ENCODE measurements at places on chromosomes 16 and 17. TPM values are rescaled to one million over a fixed set of nuclear protein-coding genes. Genes with fewer than 3 reads are reported as not detected.

SDR42E2 gene
- not detected for total RNA-seq

GRCh38 chr17:28501421-28502284 lies 4.5 kb upstream of the FOXN1 start:
- no peaks in the 10 kb centered on the region for H3K27me3 ChIP-seq
- H3K4me3 ChIP-seq, result no peak overlapping the region
- H3K27ac ChIP-seq, result no peak overlapping the region
- no peaks in the 10 kb centered on the region for H3K36me3 ChIP-seq

DNA sequence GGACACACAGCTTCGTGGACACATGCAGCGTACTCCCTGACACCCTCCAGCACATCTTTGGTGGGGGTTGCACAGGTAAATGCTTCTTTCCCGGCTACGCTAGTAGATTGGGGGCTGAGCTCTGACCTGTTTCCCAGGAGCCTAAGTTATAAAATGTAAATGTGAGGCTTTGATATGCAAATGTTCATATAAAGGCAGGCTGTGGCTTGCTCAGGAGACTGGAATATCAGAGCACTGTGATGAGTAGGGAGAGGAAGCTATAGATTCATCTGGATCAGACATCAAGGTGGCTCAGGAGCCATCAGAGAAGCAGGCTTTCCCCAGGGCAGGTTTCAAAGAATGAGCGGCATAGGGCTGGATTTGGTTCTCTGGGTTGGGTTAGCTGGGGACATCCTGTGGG lies 3.4 kb upstream of the ETV4 start:
- no peak for DNase-seq
- H3K36me3 ChIP-seq, result no peaks in the 10 kb centered on the region
- H3K27ac ChIP-seq, result no peak overlapping the region
- peaks cover 18% of the 10 kb centered on the region for H3K4me1 ChIP-seq

UBE2G1 gene
- 52.4 TPM for total RNA-seq

DNA sequence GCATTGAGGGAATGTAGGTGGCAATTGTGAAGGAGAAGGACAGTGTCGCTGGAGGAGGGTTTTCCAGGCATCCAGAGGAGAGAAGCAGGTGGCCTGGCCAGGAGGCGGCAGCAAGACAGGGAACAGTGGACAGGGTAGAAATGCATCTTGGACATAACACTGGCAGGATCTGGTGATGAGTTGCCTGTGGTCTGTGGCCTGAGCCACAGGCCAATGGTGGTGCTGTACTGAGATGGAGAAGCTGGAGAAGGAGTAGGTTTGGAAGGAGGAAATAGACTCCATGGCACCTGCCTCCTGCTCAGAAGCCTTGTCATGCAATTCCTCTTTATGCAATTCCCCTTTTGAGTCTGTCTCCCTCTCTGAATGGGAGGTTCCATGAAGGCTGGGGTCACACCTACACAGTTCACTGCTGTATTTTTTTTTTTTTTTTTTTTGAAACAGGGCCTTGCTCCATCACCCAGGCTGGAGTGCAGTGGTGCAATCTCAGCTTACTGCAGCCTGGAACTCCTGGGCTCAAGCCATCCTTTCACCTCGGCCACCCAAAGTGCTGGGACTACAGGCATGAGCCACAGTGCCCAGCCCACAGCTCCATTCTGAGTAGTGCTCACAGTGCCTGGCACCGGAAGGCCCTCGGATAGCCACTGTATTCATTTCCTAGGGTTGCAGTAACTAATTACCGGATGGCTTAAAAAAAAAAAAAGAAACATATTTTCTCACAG lies 13.5 kb upstream of the CACNG4 start:
- no peak overlapping the region for H3K4me3 ChIP-seq
- H3K36me3 ChIP-seq, result no peaks in the 10 kb centered on the region
- peaks cover 17% of the 10 kb centered on the region for H3K4me1 ChIP-seq
- H3K27me3 ChIP-seq, result no peaks in the 10 kb centered on the region
- peak overlapping the region; percentile 77 for H3K27ac ChIP-seq

DNA sequence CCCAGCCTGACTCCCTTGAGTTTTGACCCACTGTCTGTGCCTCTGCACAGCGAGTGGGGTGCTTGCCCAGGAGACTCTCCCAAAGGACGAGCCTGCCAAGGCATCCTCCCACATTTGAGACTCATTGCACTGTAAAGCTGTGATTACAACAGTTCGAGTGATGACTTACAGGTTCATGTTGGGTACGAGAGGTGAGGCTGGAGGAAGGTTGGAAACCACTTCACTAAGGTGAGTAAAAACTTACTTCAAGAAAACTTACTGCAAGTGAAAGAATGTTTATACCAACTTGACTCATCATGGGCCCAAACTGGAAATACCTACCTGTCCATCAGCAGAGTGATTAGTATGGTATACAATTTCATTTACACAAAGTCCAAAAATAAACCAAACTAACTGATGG lies 360.1 kb upstream of the CDH11 start:
- no peaks in the 10 kb centered on the region for H3K4me1 ChIP-seq
- H3K27ac ChIP-seq, result no peak overlapping the region
- no peak overlapping the region for H3K4me3 ChIP-seq
- H3K27me3 ChIP-seq, result no peaks in the 10 kb centered on the region

PRSS33 gene
- total RNA-seq, result not detected

ENPP7 gene
- not detected for total RNA-seq

CCL3 gene
- total RNA-seq, result not detected

MT3 gene
- total RNA-seq, result not detected

TBC1D3H gene
- not detected for total RNA-seq

DNA sequence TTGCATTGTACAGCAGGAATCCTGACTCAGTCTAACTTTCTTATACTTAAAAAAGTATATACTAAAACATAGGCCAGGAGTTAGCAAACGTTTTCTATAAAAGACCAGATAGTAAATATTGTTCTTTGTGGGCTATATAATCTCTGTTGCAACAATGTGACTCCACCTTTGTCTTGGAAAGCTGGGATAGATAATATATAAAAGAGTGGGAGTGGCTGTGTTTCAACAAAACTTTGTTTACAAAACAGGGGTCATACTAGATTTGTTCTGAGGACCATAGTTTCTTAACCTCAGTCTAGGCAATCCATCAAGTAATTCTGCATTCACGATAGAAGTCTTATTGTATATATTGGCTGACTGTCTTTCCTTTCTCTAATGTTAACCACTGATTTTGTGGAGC lies 9.0 kb upstream of the TBC1D3B start:
- no peak for DNase-seq
- H3K4me3 ChIP-seq, result no peak overlapping the region
- peaks cover 13% of the 10 kb centered on the region for H3K4me1 ChIP-seq

CD7 gene
- 3.0 TPM for total RNA-seq

NPIPA3 gene
- 1.2 TPM for total RNA-seq

MAP3K14 gene
- 4.1 TPM for total RNA-seq

- no peaks in the 10 kb centered on the region for H3K36me3 ChIP-seq
- peak overlapping the region; percentile 98 for H3K27ac ChIP-seq
- DNase-seq, result no peak
- H3K4me1 ChIP-seq, result peaks cover 59% of the 10 kb centered on the region
These were observed 1.5 kb downstream of the SP2 start for GRCh38 chr17:47897561-47897960.

DNA sequence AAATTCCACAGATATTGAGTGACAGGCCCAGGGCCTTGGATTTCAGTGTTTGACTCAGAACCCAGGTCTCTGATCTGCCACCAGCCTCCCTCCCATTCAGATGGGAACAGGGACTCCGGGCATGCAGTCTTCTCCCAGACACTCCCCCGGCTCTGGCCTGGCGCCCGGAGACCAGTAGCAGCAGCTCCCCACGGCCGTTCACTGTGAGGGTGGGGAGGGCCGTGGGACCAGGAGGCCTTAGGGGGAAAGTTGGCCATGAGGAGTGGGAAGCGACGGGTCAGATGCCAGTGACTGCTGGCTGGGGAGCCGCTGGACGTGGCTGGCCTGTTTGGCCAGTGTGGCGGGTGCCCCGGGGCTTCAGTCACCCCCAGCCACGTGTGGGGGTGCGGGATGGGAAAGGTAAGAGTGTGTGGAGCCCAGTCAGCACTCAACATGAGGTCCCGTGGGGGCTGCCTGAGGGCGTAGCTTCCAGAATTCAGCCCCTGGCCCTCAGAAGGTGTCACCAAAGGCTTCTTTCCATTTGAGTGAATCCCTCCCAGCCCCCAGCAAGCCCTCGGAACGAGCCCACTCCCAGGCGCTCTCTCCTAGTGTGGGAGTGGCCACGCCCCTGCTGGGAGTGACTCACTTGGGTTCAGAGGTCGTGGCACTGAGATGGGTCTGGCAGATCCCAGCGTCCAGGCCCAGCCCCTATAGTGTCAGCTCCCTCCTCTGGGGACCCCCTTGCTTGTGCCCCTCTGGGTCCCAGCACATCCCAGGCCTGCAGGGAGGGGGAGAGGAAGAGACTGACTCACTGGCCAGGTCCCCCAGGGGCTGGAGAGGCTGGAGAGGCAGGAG lies 309.4 kb downstream of the SEC14L1 start:
- H3K27me3 ChIP-seq, result no peaks in the 10 kb centered on the region
- no peak overlapping the region for H3K27ac ChIP-seq
- H3K4me3 ChIP-seq, result no peak overlapping the region
- peak; percentile 72 for DNase-seq

DNA sequence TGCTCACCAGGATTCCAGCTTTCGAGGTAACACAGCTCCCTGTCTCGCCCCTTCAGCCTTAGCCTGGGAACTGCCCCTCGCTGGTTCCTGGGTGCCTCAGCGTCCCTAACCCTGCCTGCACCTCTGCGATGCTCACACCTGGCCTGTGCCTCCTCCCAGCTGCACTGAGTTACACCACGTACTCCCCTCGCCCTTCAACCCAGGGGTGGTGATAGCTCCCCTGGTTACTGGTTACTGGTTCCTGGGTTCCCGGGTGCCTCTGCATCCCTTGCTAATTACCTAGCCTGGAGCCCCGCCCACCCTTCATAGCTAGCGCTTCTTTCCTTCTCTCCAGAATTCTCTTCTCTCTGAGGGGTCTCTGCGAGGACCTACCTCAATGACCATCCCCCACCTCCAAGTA lies 65.3 kb upstream of the PLCG2 start:
- H3K4me3 ChIP-seq, result no peak overlapping the region
- no peak for DNase-seq
- no peaks in the 10 kb centered on the region for H3K4me1 ChIP-seq
- H3K36me3 ChIP-seq, result no peaks in the 10 kb centered on the region
- H3K27me3 ChIP-seq, result no peaks in the 10 kb centered on the region
- H3K27ac ChIP-seq, result no peak overlapping the region

MRM1 gene
- 9.8 TPM for total RNA-seq

ABCA6 gene
- 24.3 TPM for total RNA-seq

FOXF1 gene
- 2.8 TPM for total RNA-seq

ANKFY1 gene
- total RNA-seq, result 42.7 TPM

DNA sequence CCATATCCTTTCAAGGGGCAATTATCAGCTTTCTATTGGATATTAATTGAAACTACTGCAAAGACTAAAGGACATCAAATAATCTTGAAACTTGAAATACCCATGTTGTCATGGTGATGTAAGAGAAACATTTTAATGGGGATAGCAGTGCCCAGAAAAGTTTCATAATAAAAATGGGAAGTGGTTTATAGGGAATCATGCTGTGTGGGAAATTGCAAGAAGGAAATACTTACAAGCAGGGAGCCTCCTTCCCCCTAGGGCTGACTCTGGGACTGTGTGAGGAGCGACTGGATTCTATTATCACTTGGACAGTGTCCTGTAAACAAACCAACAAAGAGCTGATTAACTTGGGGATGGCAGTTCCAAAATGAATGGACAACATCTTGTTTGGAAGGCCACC lies 1393.1 kb upstream of the GOT2 start:
- no peaks in the 10 kb centered on the region for H3K4me1 ChIP-seq
- H3K27ac ChIP-seq, result no peak overlapping the region
- no peak for DNase-seq
- H3K27me3 ChIP-seq, result no peaks in the 10 kb centered on the region
- H3K4me3 ChIP-seq, result no peak overlapping the region
- H3K36me3 ChIP-seq, result no peaks in the 10 kb centered on the region

TMEM88 gene
- 12.3 TPM for total RNA-seq
